Psoas muscle (tissue), 8 donors: ENCODE measurements at places on chromosomes 11 and 22. TPM values are rescaled to one million over a fixed set of nuclear protein-coding genes. Genes with fewer than 3 reads are reported as not detected.
A peak's percentile ranks its signal among the peaks of the same experiment; 100 is the strongest.

- no peak for DNase-seq
These were observed 267.7 kb downstream of the FAM76B start for GRCh38 chr11:95521862-95522261.

DNA sequence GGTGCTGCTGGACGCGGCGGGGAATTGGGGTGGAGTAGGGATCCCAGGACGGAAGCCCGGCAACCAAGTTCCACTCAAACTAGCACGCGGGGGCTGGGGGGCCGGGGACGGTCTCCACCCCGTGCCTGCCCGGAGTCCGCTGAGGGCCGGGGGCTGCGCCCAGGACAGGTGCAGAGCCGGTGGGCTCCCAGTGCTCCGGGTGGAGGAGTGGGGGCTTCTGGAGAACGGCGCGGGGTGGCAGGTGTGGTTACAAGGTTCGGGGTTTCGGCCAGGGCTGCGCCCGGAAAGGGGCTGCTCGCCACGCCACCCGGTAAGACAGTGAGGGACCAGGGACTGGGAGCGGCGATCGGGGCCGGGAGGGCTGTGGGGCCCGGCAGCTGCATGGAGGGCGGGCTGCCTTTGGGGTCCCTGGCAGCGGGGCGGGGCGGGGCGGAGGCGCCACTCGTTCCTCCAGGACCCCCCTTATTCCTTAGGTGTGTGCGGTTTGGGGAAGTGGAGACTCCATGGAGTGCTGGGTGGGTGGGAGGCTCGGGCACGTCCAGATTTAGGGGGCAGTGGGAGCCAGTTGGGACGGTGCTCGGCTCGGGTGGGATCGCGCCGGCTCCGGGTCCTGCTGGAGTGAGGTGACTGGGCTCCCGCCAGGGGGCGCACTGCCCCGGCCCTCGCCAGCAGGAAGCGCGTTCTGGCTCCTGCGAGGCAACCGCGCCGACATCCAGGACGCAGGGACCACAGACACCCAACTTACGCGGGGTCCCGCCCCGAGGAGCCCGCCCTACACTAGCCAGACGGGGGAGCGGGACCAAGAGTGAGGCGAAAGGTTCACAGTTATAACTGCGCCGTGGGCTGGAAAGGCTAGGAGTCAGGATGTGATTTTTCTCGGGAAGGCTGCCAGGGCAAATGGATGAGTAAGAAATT, 868 bp downstream of the TSPAN18 start:
- DNase-seq, result peak; percentile 88

DNA sequence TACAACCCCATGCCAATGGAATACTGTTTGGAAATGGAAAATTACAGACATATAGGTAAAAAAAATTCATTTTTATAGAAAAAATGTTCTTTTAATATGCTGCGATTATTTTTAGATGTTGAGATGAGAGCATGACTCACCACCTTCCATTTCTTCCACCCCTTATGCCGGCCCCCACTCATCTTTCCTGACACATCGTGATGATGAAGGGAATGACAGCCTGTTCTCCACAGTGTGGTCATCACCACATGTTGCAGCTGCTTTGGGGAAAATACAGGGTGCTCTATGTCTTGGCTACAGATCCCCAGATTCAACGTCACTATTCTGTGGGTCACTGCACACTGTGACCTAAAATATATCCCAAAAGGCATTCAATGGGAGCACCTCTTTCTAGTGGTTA, 916.2 kb downstream of the METTL15 start:
- DNase-seq, result no peak

The OOSP2 gene
- not detected for polyA plus RNA-seq

DNA sequence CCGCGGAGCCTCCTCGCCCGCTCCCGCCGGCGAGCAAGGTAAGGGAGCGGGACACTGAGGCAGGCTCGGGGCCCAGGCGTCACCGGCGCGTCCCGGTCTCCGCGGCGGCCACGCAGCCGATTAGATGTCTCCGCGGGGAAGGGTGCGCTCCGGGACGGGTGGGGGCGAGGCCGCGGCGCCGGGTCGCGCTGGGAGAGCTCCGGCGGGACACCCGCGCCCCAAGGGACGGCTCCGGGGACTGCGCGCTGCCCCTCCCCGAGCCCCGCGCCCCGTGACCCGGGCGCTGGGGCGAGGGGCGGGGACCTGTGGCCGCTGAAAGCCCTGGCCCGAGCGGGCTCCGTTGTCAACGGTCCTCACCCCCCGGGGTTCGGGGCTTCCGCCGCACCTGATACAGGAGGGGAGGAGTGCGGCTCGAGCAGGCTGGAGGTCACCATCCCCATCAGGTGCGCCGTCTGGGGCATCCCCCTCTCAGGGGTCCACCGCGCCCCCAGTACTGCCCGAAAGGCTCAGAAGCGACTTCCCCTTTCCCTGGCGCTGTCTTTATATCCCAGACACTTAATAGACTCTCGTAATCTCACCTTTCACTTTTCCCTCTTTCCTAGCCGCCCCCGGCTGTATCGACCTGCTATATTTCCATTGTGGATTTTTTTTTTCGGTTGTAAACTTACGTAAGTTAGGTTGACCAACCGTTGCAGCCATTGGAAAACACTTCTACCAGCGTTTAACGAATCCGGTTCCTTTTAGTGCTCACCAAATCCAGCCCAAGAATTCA, 573 bp downstream of the PPFIA1 start:
- peak; percentile 75 for DNase-seq

DNA sequence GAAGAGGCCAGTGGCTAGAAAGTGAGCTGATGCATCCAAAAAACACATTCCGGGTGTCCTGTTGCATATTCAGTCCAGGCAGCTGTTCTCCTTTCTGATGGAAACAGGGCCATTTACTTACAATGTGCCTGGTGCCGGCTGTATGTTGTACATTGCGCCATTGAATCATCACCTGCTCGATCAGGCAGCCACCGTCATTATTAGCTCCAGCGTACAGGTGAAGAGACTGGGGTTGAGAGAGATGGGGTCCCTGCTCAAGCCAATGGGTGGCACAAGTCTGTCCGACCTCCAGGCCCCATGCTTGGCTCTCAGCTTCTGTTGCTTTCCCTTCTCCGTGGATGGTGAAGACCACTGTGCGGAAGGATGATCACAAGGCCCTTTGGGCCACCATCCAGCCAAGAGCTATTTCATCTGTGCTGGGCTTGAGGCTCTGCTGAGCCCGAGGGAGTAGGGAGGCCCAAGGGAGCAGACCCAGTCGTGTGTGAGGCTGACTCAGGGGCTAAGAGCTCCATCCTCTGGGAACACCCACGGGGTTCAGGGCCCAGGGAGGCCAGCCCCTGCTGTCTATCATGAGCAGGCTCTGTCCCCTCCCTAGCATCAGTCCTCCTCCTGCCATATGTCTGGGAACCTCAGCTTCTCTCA, 20.7 kb upstream of the EMID1 start:
- DNase-seq, result no peak

The SCGB1A1 gene
- polyA plus RNA-seq, result not detected

DNA sequence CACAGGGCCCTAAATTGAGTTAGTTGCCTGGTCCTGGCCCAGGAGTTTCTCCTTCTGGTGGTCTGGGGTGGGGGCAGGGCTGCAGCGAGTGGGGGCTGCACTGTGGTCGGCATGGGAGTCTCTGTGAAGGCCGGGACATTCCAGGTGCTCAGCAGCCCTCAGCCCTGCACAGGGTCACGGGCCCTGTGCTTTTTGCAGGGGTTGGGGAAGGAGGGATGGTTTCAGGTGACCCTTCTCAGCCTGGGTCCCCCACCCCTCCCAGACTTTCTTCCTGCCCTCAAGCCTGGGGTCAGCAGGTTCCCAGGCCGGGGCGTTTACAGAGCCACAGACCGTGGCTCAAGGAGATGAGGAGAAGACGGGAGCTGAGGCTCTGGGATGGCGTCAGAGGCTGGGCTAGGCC, 7.8 kb downstream of the EMID1 start:
- DNase-seq, result no peak

The TBX10 gene
- not detected for polyA plus RNA-seq

- peak; percentile 50 for DNase-seq
These were observed 13.2 kb upstream of the C1QTNF4 start for GRCh38 chr11:47607380-47607779.

GRCh38 chr11:20102397-20102796, 57.9 kb downstream of the DBX1 start:
- no peak for DNase-seq

DNA sequence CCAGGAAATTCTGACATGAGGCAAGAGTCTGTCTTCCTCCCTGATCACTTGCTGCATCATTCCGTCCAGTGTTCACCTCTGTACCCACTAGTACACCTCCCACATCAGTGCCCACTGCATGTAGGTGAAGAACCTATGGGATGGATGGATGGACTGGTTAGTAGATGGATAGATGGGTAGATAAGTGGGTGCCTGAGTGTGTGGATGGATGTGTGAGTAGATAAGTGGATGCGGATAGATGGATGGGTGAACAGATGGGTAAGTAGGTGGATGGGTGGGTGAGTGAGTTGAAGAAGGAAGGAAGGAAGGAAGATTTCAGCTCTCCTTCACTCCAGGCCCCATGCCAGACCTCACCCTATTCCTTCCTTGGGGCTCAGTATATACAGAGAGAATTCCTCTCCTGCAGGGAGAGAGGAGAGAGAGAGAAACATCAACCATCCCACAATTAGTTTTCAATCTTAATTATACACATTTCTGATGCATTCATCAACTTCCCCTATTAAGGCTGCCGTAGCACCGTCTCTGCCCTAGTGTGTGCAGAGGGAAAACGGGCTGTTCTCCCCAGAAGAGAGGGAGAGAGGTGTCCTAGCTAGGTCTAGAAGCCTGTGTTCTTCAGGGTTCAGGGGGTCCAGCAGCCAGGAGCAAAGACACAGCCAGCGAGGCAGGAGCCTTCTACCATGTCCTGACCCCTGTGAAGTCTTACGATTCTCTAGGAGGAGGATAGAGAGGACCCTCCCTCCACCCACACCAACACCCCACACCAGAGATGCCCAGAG, 125.3 kb downstream of the BUD13 start:
- DNase-seq, result no peak

The USH1C gene
- polyA plus RNA-seq, result 0.14 TPM

The IFITM1 gene
- polyA plus RNA-seq, result 39.7 TPM

GRCh38 chr11:64482588-64482987, 108.4 kb upstream of the SLC22A12 start:
- no peak for DNase-seq

The CASP1 gene
- polyA plus RNA-seq, result 2.6 TPM

The OR52I2 gene
- not detected for polyA plus RNA-seq

The NDUFS8 gene
- 193 TPM for polyA plus RNA-seq

- DNase-seq, result no peak
These were observed 423.9 kb downstream of the MN1 start for GRCh38 chr22:27377501-27378295.
